Cerebellar cortex (tissue), 1 donor: ENCODE measurements at places on chromosomes 7 and 10.

DNA sequence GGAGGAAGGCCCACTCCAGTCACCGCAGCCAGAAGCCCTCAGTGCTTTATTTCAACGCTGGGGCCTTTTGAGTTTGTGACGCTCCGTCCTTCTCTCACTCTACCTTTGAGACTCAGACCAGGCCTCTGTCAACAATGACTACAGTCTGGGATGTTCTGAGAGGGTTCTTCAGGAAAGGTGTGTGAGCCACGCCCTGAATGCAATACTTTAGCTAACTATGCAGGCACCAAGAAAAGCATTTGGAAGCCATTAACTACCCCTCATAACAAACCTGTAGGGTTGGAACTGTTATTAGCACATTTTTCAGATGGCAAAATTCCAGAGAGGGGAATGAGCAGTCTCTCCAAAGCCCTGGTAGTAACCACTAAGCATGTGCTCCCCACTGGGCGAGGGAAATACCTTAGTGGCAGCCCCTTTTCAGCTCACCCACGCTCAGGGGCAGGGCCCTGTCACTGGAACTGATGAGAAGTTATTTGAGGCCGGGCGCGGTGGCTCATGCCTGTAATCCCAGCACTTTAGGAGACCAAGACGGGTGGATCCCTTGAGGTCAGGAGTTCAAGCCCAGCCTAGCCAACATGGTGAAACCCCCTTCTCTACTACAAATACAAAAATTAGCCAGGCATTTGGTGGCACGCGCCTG lies 5.7 kb upstream of the ARPC1B start:
- DNase-seq = no peak

GRCh38 chr7:98771519-98771918 lies 98.3 kb downstream of the TMEM130 start:
- no peak for DNase-seq

DNA sequence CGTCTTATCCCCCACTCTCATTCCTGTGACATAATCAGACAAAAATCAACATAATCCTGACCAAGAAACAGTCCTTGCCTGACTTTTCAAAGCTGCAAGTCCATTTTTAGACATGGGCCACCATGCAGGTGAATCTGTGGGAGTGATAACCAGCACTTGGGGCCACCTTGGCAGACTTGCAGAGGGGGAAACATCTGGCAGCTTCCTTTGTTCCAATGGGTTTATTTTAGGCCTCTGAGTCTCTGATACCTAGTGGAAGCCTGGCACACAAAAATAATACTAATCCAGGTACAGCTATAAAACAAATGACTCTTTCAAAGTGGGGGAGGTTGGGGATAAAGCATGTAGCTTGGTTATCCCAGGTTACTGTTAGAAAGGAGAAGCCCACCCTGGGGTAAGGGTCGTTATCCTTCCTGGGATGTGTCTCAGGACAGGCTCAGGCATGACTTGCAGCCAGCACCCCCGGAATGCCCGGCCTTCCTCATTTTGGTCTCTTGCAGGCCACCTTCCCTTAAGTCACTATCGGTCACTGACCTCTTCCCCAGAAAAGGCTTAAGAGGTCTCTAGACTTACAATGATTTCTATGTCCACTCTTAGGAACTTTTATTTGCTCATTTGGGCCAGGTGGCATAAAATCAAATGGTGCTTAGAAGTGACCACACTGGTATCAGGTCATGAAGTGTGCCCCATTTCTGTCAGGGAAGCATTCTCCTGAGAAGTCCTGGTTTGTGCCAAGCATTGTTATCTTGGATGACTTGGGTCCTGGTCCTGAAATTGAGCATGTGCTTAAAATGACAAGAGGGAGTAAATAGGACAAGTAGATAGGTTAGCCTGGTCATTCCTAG lies 37.6 kb downstream of the EEPD1 start:
- no peak for DNase-seq

DNA sequence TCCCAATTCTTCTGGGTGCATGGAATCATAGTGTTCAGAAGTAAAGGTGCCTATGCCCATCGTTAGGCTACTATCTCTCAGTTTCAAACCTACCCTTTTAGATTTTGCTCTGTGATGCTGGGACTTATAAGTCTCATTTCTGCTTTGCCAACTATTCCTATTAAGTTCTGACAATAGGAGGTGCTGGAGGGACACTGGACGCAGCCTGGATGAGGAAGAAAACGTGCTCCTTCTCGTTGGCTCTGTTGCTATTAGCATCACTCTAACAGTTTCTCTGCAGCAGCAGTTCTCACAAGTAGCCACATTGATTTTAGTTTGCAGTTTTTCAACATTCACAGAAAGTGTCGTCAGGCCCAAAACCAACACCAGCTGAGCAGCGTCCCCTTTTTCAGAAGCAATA lies 72.4 kb downstream of the ABCC2 start:
- DNase-seq = peak; percentile 68

- DNase-seq = no peak
Measured at GRCh38 chr7:50580057-50580456, 14.9 kb upstream of the DDC start.

DNA sequence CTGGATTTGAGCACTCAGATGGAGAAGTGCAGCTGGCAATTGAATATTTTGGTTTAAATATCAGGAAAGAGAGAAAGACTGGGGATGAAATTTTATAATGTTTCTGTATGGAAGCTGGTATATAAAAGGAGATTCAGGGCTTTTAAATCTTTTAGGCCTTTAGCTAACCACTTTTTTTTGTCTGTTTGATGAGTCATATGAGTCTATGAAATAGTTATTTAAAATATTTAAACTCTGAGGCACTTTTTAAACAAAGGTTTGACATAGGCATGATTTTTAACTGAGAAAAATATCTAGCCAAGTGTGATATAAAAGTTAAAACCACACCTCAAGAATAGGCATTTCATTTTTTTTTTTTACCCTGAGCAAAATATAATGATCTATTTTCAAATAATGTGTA lies 944.3 kb downstream of the GATA3 start:
- no peak for DNase-seq
